ENCODE measurements at places on chromosomes 4 and X. TPM values are rescaled to one million over a fixed set of nuclear protein-coding genes. Genes with fewer than 3 reads are reported as not detected.

The TSPAN7 gene
- 28.4 TPM for total RNA-seq

The SRPX gene
- 88.1 TPM for total RNA-seq

The MXRA5 gene
- 8.3 TPM for total RNA-seq

The TMEM175 gene
- total RNA-seq = 19.6 TPM

The IL13RA2 gene
- 0.38 TPM for total RNA-seq

The EVC2 gene
- 5.0 TPM for total RNA-seq

The MFSD8 gene
- 36.6 TPM for total RNA-seq

The CFP gene
- total RNA-seq = 0.83 TPM

The NLGN4X gene
- total RNA-seq = 0.22 TPM

The FAM47A gene
- total RNA-seq = not detected

The RBMXL3 gene
- total RNA-seq = not detected

The TMPRSS11F gene
- 15.0 TPM for total RNA-seq

The BCORL1 gene
- 1.7 TPM for total RNA-seq

The TMEM255A gene
- total RNA-seq = 4.0 TPM

The IQCM gene
- total RNA-seq = not detected

The GUCY1A1 gene
- total RNA-seq = 8.6 TPM

The JCHAIN gene
- 138 TPM for total RNA-seq

The IL1RAPL1 gene
- 0.13 TPM for total RNA-seq

The FGFBP2 gene
- not detected for total RNA-seq

The DNAAF6 gene
- not detected for total RNA-seq

Data from esophagus squamous epithelium (tissue), 5 donors.